Fibroblast of mammary gland (primary cell): ENCODE measurements at places on chromosomes 2 and 18.

DNA sequence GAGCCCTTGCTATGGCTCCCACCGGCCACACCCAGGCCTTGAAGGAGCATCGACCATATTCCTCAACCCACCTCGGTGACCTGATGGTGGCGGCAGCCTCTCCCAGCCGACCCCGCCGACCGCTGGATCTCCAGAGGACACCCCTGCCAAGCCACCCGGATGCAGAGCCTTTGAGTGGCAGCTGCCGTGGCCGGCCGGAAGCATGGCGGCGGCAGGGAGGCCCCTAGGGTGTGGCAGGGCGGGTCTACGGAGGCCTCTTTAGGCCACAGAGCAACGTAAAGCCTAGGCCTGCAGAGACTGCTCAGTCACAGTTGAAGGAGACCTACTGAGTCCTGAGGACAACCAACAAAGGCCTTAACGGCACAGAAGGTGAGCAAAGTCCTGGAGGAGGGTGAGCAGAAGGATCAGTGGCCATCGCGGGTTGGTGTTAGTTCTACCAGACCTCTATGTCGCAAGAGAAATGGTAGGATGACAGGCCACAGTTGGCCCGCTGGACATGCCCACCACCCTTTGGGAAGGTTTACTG is 50.4 kb upstream of the TMEM247 start:
- DNase-seq = no peak

DNA sequence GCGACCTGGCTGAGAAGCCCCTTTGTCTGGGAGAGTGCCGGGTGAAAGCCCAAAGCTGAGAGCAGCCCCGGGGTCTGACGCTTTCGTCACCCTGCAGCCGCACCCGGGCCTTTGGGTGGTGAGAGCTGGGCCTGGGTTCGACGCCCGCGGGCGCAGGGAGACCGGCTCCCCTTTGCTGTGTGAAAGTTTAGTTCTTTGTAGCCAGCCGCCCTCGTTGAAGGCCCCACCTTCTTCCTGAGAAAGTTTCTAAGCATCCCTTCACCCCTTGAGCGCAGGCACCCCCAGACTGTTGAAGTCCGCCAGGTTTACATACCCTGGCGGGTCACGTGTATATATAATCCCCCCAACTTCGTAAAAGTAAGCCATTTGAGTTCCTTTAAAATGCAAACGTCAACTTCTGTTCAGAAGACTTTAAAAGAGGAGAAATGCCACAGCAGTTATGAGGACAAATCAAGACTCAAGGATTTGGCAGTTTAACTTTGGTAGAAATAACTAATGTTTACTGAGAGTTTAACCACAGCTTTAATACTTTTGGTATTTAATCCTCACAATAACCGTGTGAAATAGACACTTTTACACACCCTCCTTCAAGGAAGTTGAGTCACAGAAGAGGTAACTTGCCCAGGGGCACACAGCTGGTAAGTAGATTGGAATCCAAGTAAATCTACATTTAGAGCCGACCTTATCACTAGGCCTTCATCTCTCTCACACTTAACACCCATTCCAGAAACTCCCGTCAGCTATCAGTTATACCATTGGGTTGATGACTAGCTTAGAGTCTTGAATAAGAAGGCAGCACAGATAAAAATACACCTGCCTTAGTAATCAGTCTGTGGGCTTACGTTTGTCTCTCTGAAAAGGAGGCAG is 1.1 kb upstream of the MBOAT2 start:
- DNase-seq = no peak

- no peak for DNase-seq
Observed at GRCh38 chr2:134361648-134362047, 107.8 kb downstream of the MGAT5 start.

GRCh38 chr18:3594760-3595368 is 144.9 kb downstream of the TGIF1 start:
- DNase-seq = no peak

- no peak for DNase-seq
Observed at GRCh38 chr2:163800951-163801381, 65.2 kb upstream of the FIGN start.

DNA sequence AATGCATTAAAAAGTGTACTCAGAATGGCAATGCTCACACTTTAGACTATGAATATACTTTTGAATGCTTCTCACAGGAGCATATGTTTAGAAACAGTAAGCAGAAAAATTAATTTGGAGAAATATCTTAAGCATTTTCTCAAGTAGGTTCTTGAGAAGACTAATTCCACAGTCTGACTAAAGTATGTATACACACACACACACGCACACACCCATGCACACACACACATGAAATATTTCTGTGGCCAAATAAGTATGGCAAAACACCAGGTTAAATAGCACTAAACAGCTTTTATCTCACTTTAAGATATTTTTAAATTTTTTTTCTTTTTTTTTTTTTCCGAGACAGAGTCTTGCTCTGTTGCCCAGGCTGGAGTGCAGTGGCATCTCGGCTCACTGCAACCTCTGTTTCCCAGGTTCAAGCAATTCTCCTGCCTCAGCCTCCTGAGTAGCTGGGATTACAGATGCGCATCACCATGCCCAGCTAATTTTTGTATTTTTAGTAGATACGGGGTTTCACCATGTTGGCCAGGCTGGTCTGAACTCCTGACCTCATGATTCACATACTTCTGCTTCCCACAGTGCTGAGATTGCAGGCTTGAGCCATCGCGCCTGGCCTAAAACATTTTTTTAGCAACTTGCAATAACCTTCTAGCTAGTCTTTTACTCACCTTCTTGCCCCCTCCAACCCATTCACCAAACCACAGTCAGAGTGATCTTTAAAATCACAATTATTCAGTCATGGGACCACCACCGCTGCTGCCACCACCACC is 67.5 kb upstream of the SCG2 start:
- peak; percentile 68 for DNase-seq

DNA sequence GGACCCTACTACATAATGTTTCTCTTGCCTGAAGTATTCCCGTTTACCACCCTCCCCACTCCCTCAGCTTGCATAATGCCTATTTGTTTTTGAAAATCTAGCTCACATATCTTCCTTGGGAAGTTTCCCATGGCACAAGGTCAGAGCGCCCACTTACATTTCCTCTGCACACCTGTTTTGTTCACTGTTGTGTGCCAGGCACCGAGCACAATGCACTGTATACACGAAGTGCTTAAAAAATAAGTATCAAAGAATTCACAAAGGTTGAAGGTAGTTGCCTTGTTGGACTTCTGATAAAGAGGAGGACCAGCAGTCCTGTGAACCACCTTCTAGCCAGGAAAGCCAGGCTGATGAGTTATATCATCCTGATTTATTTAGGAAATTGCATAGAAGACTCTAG is 16.8 kb upstream of the RHOB start:
- no peak for DNase-seq

DNA sequence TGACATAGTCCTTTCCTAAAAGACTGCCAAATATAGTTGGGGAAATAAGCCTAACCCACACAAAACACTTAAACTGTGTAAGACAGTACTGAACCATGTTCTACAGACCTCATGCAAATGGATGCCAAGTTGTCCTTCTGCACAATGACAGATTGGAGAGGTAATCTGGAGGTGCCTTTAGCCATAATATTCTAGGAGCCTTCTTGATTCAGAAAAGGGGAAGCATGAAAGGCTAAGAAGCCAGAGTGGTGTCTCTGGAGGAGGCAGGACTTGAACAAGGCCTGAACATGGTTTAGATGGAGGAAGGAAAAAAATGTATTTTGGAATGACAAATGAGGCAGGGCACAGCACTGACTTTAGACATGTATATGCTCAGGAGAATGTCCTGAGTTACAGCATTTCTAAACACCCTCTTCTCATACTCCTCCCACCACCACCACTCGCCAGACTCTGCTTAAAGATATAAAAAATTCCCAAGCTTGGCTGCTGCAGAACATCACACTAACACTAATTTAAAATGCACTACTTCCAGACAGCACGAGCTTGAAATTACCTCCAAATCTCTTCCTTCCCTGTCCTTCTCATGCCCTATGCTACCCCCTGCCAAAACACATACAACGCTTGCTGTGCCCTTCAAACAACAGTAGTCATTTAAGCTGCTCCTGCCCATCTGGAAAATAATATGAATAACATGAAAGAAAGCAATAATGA is 110.4 kb downstream of the ANKRD44 start:
- no peak for DNase-seq

DNA sequence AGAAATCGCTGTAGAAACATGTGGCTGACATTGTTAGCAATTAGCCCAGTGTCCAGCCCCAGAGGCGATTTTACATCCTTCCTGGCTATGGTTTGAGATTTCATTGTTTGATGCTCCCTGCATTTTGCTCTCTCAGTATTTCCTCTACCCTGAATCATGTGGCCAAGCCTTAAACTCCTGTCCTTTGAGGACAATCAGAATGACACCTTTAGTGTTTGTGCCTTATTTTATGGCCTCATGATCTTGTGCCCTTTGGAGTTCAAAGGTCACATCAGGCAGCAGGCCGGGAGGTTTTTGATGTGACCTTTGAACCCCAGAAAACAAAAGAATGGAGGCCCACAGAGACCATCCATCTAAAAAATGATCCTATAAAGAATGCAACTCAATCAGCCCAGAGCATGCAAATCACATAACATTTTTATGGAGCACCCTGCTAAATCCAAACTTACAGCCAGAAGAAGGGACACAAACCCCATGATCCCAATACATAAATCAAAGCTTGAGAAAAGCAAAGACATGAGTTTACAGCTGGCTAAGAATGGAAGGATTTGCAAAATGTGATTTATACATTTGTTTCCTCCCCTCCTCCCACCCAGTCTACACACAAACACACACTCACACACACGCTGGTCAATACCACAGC is 52.5 kb downstream of the FECH start:
- no peak for DNase-seq

- DNase-seq = no peak
Observed at GRCh38 chr2:192459422-192459821, 264.7 kb upstream of the TMEFF2 start.

DNA sequence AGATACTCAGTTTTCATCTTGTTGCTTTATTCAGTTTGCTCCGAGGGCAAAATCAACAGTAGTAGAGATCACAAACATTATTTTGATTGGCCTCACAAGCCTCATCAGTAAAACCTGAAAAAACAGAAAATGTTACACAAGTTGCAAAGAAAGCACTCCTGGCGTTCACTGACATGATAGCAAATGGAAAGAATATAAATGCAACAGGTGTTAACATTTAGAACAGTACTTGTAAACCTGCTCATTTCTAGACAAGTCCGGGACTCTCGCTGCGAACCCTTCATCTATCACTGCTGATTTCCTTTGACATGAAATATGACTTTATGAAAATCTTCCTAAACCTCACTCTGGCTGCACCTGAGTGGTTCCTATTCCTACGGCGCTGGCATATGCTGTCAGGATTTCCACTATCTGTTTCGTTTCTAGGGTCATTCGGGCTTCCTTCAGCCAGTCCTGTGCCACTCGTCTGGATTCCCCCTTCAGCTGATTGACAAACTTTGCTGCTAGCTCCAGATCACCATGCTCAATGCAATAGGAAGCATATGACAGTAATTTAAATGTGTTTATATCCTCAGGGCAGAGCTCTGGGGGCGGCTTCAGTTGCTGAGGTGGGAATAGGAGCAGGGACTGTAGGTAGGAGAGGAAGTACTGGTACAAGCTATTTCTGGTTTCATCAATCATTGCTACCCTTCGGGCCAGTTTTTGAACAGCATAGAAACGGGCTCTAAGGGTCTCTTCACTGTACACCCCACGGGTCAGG is 38.1 kb downstream of the PTCD3 start:
- no peak for DNase-seq

DNA sequence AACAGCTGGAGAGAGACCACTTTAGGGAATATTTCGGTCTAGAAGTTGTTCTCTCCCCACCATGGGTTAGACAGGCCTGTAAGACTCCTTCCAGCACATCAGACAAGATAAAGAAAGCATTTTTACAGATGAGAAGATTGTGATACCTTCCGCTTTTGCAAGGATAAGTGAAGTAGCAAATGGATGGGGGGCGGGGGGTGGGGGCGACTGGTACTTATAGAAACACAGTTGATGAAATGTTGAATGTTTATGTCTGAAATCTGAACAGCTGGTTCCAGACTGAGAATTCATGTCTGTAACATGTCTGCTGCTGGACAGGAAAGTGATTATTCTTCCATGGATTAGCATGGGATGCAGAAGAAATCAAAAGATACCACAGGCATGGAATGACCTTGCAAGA is 90.5 kb upstream of the FN1 start:
- DNase-seq = no peak

DNA sequence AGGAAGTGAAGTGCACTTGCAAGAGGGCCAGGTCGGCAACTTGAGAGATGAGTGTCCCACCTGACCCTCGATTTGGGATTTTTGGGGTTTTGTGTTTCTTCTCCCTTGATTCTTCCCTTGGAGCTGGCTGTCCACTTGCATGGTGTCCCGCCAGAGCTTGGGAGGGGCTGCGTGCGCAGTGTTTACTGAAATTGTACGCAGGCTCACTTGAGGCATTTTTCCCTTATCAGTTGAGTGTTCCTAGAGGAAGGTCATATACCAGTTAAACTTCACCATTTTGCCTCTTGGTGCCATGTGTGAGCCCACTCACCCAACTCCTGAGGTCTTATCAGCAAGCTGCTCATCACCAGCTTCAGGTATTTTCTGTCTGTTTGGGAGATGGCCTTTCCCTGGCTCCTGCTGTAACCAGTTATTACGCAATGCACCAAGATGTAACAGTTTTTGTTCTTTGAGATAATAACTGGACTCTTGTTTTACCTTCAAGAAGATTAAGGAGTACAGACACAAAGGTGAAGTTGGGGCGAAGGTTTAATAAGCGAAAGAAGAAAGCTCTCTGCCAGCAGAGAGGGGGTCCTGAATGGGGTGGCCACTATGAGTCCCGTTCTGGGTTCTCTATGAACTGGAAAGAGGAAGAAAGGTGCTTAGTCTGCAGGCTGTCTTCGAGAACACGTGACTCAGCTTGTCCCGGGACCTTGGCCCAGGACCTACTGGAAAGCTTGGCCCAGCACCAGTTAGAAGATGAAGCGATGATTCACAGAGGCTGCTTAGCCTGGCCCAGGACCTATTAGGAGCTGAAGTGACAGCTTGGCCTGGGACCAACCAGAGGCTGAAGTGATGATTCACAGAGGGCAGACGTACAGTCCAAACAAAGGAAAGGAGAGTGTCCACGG is 21.5 kb upstream of the TXNL4A start:
- DNase-seq = peak; percentile 99

GRCh38 chr2:168635065-168635577 is 167.3 kb upstream of the NOSTRIN start:
- peak; percentile 72 for DNase-seq

DNA sequence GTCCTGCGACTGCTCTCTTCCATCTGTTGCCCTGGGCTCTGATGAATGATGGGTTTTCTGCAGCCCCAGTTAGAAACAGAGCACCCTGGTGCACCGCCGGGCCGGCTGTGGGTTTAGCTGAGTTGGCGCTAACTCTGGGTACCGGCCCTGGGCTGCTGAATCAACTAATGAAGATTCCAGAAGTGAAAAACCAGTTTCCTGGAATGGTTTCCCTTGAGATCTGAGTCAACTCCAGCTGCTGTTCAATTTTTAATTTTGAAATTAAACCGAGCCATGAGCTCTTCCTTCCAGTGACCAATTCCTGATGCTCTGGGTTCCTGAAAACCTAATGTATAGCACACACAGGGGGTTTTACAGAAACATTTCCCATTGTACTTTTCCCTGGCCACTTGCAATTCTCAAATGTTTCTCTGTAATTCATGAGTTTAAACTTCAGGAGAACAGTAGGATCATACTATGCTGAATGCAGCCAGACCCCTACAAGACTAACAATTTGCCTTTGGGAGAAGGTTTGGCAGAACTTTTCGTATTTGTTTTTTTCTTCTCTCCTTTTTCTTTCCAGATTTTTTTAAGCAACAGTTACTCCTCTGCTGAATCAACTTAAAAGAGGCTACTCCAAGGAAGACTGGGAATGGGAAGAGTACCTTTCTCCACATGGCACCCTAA is 5.5 kb downstream of the COL6A3 start:
- peak; percentile 79 for DNase-seq

- DNase-seq = peak; percentile 41
Observed at GRCh38 chr2:197445746-197446145, 7.6 kb upstream of the COQ10B start.

- DNase-seq = peak; percentile 19
Observed at GRCh38 chr2:101007415-101008345, 5.6 kb downstream of the RPL31 start.
